Activated CD8-positive, alpha-beta memory T cell treated with anti-CD3 and anti-CD28 coated beads for 4 hours (primary cell): ENCODE measurements at places on chromosomes 1 and 21.

DNA sequence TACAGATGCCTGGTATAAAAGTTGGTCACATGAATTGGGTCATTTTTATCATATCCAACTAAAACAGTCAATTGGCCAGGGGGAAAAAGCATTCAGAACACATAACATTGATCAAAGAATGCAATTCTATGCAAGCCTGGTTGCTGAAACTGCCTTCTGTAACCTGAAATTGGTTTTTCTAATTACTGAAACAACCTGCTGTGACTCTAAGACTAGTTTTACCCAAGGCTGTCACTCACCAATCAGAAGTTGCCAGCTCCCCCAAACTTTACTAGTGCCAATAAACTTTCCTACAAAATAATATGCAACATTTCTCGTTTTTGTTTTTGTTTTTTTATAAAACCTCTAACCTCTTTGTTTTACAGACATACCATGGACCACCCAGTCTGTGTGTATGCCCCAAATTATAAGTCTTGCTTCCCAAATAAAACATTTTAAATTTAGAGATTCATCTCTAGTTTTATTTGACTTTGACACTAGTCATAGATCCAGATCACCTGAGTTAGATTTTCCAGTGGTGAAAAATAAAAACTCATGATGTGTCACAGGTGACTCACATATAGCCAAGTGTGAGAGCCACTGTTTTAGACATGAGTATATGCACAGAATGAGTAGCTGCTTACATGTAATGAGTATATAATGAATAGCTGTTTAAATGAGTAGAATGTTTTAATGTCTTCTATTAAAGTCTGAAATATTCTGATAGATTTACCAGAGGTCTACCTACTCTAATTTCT lies 64.2 kb upstream of the CR2 start:
- no peak for DNase-seq

DNA sequence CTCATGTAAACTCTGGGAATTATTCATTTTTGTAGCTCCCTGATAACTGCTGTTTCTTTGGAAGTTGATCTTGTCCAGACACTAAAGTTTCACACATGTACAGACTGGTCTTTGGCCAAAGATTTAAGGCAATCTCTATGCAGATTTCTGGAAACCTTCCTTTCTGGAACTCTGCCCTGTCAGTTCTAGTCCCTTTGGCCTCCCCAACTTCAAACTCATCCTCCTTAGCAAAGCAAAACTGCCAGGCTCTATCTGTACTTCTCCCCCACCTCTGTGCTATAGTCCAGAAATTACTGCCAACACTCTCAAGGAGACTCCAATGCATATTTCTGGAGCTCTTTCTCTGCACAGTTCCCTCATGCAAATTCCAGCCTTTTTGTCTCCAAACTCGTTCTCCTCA lies 36.5 kb downstream of the C1orf198 start:
- DNase-seq = no peak

DNA sequence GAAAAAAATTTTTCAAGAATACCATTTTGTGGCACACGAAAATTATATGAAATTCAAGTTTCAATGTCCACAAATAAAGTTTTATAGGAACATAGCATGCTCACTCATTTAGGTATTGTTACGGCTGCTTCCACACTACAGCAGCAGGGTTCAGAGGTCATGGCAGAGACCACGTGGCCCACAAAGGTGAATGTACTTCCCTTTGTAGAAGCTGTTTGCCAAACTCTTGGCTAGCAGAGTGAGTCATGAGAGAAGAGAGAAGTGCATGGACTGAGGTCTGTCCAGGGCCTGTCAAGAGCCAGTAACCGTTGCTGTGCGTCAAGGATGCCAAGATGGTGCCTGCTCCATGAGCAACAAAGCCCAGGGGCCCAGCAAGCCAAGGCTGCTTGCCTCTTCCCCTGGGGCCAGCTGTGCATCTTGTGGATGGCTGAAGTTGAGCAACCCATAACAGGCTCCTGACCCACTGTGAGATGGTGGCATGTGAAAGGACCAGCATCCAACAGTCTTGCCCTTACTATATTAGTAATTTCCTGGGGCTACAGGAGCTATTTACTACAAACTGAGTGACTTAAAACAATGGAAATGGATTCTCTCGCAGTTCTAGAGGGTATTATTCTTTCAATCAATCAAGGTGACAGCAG lies 64.8 kb upstream of the ATP5PO start:
- no peak for DNase-seq

GRCh38 chr1:242854466-242854865 lies 330.0 kb upstream of the PLD5 start:
- no peak for DNase-seq

GRCh38 chr21:45419162-45419561 lies 14.2 kb downstream of the COL18A1 start:
- no peak for DNase-seq

DNA sequence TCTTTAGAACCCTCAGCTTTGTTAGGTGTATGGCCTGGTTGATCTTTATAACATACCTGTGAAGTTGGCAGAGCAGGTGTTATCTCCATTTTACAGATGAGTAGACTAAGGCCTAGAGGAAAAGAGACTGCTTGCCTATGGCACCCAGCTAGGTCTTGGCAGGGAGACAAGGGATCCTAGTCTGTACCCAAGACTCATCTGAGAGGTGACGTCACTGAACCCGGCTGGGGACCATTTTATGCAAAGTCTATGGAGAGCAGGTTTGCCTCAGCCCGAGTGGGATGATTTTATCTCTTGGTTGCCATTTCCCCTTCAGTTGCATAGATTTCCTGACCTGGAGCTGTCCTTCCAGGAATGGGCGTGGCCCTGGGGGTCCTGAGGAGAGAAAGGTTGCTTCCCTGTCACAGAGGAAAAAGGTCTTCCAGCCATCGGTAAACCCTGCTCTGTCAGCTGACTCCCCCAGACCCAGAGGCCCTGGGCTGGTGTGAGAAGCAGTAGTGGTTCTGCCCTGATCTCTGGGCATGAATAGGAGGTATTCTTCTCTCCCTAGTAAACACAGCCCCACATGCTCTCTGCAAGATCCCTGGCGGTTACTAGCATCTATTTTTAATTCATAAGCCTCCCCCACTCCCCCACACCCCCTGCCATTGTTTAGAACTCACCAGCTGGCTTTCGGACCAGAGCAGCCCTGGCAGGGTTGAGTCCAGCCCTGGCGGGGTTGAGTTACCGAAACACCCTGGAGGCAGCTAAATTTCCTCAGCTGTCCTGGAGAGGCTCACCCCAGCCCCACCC lies 19.6 kb downstream of the TMCC2 start:
- no peak for DNase-seq

DNA sequence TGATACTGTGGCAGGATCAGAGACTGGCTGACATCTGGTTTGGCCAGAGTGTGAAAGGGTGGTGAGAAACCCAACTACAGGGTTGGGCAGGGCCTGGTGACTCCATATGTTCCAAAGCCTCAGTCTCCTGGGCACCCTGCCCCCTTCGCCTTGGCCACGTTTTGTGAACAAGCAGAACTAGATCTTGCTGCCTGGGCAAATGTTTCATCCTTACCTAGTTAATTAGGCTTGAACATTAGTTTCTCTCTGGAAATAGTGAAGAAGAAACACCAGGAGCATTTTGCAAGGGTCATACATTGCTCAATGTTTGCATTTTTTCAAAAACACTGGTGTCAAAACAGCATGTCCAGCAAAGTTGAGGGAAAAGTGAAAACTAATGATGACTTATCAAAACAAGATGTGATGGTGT lies 60.5 kb downstream of the MAP3K7CL start:
- DNase-seq = no peak

DNA sequence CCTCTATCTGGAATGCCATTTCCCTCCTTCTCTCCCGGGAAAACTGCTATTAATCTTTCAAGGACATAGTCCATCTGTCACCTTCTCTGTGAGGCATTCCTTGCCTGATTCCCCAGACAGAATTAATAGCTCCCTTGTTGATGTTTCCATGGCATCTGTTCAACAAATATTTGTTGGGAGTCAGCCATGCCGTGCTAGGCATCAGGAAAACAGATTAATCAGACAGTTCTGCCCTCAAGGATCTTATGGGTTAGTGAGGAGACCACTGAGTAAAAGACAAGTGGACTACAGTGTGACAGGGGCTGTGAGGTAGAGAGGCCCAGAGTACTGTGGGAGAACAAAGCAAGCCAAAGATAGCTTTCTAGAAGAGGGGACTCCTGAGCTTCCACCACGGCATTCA lies 11.4 kb upstream of the MAGOH start:
- no peak for DNase-seq

GRCh38 chr1:211843018-211843417 lies 12.5 kb upstream of the LPGAT1 start:
- DNase-seq = no peak

DNA sequence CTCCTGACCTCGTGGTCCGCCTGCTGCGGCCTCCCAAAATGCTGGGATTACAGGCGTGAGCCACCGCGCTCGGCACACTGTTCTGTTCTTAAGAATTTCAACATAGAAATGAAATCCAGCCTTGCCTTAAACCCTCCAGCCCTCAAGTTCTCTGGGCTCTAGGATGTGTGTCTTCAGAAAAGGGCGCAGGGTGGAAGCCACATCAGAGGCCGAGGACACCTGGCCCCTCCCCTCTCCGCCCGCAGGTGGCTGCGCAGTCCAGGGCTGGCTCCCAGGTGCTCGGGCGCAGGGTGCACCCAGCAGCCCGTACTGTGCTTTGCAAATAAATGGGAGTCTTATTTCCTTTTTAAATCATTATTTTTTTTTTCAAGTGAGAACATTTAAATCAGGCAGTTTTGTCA lies 2.0 kb upstream of the C1orf174 start:
- DNase-seq = no peak

- DNase-seq = no peak
Measured at GRCh38 chr1:191134796-191135195, 657.1 kb upstream of the BRINP3 start.

GRCh38 chr1:8077120-8077573 lies 51.0 kb upstream of the ERRFI1 start:
- no peak for DNase-seq

GRCh38 chr21:20330652-20331051 lies 667.6 kb upstream of the NCAM2 start:
- DNase-seq = no peak

GRCh38 chr1:78688697-78689096 lies 39.1 kb downstream of the IFI44 start:
- no peak for DNase-seq

DNA sequence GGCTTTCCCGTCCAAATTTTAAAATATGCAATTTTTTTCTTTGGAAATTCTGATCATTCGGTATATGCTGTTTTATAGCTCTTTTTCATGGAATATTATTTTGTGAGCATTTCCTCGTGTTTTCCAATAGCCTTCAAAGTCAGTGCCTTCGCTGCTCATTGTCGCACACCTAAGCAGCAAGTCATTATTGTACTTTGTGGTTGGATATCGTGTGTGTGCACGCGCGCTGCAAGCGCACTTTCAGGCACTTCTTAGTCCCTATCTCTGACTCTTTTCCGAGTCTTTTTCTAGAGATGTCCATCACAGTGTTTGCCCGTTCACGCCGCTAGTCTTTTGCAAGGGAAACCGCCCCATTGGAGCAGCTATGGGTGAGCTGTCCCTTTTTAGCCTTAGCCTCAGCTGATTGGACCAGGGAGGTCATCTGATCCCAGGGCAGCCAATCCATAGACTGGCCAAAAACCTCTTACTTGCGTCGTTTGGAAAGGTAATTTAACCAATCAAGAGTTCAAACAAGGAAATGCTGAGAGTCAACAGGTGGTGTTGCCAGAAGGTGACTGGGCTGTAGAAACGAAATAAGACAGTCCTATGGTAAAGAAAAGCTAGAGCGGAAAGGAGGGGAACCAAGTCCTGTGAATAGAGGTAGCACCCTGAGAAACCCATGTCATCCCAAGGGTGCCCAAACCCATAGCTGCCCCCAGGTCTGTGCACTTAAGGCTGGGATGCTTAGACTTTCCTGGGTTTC lies 710 bp upstream of the HYI start:
- DNase-seq = no peak

DNA sequence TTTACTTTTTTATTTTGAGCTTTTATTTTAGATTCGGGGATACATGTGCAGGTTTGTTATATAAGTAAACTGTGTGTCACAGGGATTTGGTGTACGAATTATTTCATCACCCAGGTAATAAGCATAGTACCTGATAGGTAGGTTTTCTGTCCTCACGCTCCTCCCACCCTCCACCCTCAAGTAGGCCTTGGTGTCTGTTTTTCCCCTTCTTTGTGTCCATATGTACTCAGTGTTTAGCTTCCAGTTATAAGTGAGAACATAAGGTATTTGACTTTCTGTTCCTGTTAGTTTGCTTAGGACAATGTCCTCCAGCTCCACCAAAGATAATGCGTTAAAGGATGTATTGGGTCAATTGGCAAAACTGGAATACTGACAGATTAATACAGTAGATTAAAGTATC lies 5.8 kb downstream of the ATP1A4 start:
- DNase-seq = no peak

GRCh38 chr21:29185172-29185571 lies 54.7 kb downstream of the MAP3K7CL start:
- DNase-seq = no peak

- no peak for DNase-seq
Measured at GRCh38 chr1:57447551-57447950, 23.7 kb upstream of the DAB1 start.

- DNase-seq = no peak
Measured at GRCh38 chr1:229570891-229571516, 12.5 kb upstream of the ABCB10 start.

DNA sequence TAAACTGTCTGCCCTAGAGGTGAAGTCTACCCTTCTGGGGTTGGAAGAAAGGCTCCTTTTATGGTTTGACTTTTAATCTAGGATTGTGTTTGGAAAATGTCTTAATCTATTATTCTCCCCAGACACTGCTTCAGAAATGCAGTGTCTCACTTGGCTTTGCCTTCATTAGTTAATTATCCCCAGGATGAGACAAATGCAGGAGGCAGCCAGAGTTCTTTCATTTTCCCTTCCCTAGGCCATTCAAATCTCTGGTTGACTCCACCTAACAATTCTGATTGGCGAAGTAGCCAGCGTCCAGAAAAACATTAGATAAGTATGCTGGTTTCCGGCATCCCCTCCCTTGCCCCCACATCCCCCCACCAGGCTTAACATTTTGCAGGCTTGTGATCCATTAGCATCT lies 325.8 kb upstream of the PBX1 start:
- DNase-seq = no peak

- no peak for DNase-seq
Measured at GRCh38 chr21:16308269-16308668, 578.5 kb downstream of the USP25 start.

GRCh38 chr1:214259353-214259977 lies 21.5 kb upstream of the SMYD2 start:
- DNase-seq = no peak
